Forelimb muscle (tissue), 1 donor: ENCODE measurements at places on chromosomes 4 and X.

DNA sequence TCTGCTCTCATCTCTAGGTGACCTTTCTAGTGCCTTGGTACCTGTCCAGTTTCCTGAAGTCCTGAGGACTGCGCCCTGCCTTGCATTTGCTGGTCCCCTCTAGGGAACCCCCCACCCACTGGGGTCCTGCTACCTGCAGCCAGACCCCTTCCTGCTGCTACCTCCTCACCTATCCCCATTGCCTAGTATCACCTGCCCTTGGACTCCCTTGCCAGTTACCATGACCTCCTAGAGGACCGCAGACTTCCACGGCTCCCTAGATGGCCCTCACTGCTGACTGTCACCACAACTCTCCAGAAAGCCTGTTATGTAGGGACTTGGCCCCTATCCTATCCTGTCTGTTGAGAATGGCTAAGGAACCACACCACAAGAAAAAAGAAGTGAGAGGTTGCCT lies 166.6 kb downstream of the EFNB1 start:
- no peak for DNase-seq

GRCh38 chr4:47852136-47852535 lies 14.3 kb upstream of the CORIN start:
- DNase-seq: no peak

GRCh38 chr4:122861172-122861943 lies 34.7 kb downstream of the FGF2 start:
- DNase-seq: no peak

GRCh38 chr4:187380181-187380581 lies 615.4 kb upstream of the ZFP42 start:
- no peak for DNase-seq

GRCh38 chr4:56276547-56276946 lies 110.7 kb downstream of the AASDH start:
- DNase-seq: no peak
